HCT116 (cell line): ENCODE measurements at places on chromosomes 6 and 20. TPM values are rescaled to one million over a fixed set of nuclear protein-coding genes. Genes with fewer than 3 reads are reported as not detected.

- DNase-seq, result no peak
These were observed 133.8 kb upstream of the CST7 start for GRCh38 chr20:24815196-24815815.

- DNase-seq, result no peak
These were observed 132.5 kb downstream of the PREX1 start for GRCh38 chr20:48695255-48695654.

DNA sequence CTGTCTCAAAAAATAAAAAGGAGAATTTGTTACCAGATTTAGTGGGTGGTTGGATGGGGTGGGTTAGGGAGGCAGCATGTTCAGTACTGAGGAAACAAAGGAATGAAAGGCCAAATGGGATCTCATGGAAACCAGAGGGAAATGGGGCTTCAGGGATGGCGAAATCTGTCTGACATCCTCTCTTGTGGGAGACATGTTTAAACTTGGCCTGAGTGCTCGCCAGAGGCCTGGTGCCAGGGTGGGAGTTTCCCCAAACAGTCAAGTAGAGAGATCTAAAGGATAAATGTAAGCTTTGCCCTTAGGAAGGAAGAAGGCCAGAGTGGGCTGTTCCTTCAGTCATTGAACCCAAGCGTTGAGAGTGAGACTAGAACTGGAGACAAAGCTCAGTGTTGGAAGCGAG lies 61.9 kb upstream of the AKIRIN2 start:
- no peak for DNase-seq

DNA sequence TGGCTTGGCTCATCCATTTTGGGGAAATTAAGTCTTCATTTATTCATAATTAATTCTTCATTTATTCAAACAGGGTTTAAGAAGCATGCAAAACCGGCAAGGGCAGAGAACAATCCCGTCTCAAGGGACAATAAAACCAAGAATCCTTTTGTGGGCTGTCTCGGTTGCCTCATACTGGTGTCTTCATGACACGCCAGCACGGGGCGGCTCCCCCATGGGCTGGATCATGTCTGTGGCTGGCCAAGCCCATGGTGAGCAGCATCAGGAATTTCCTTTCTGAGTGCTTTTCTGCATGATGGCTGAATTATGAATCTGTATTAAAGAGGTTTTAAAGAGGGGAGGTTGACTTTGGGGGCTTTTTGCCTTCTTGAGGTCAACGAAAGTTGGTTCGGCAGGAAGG lies 38.3 kb upstream of the DUSP22 start:
- no peak for DNase-seq

- no peak for DNase-seq
These were observed 28.5 kb downstream of the SLX4IP start for GRCh38 chr20:10463622-10464021.

DNA sequence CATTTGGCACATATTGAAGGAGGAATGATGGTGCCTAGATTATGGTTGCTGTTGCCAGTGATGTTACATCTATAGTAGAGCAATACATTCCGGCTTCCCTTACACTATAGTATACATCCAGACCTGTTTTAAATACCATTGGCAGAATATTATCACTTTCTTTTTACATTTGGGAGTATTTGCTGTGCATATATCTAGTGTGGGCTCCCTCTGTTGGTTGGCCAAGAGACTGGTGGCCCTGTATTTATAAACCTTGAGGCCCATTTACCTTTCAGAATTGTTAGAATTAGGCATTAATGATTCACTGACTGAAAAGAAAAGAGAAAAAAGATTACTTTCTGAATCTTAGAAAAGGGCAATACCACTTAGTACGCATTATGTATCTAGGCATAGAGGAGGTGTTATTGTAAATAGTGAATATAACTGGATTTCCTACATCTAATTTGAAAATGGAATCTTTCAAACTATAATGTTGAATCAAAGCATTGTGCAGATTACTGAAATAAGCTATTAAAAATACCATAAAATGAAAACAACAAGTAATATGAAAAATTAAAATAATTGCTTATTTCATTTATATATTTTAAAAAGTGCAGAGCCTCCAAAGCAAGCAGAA lies 628.8 kb upstream of the MAN1A1 start:
- no peak for DNase-seq

The ZBTB24 gene
- 11.3 TPM for total RNA-seq

The SLC22A16 gene
- total RNA-seq, result not detected
